ENCODE measurements at places on chromosomes 6 and 20.

DNA sequence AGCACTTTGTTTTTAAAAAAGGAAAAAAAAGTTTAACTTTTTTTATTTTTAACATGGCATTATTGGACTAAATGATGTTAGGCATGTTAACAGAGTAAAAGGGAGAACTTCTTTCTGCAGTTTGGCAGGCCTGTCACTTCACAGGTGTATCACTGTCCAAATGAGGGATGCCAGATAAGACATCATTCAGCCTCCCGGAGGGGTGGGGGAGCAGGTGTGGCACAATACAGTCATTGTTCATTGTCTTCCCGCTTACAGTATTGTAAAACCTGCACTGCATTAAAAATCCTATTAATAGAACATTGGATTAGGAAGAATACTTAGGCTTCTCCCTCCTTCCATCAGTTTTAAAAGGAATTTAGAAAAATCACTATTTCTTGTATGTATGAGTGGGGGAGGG is 80.7 kb downstream of the CARMIL1 start:
- DNase-seq = no peak

GRCh38 chr20:25398376-25399036 is 7.9 kb upstream of the ABHD12 start:
- no peak for DNase-seq

GRCh38 chr6:46381057-46381456 is 110.2 kb downstream of the RCAN2 start:
- peak; percentile 69 for DNase-seq

GRCh38 chr6:15499125-15499524 is 163.7 kb downstream of the DTNBP1 start:
- no peak for DNase-seq

GRCh38 chr6:108114841-108115597 is 40.5 kb upstream of the OSTM1 start:
- no peak for DNase-seq

- no peak for DNase-seq
Observed at GRCh38 chr6:125498606-125499005, 196.8 kb upstream of the HDDC2 start.

GRCh38 chr6:91482498-91482897 is 895.6 kb upstream of the MAP3K7 start:
- no peak for DNase-seq

GRCh38 chr6:12545619-12546409 is 170.8 kb upstream of the PHACTR1 start:
- DNase-seq = no peak

GRCh38 chr6:137492289-137493217 is 1.6 kb downstream of the OLIG3 start:
- DNase-seq = no peak

GRCh38 chr6:12973386-12973785 is 256.8 kb downstream of the PHACTR1 start:
- no peak for DNase-seq

- peak; percentile 78 for DNase-seq
Observed at GRCh38 chr20:19903168-19903811, 113.9 kb upstream of the NAA20 start.

- no peak for DNase-seq
Observed at GRCh38 chr20:63568986-63569949, 4.8 kb downstream of the HELZ2 start.

DNA sequence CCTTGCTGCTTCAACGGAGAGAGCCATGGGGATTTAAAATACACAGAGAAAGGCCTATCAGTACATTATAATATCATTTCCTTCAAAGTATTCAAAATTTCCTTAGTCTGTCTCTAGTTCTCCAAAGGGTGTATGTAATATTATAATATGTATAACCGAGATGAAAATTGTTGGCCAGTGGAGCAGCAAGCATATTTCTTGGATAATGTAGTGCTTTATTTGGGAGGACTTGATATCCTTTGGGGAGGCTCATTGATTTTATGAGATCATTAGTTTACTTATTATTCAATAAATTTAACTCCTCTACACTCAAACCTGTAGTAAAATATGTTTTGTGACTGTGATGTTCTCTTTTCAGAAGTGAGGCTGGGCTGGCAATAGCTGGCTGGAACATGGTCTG is 802.9 kb upstream of the FLRT3 start:
- no peak for DNase-seq

DNA sequence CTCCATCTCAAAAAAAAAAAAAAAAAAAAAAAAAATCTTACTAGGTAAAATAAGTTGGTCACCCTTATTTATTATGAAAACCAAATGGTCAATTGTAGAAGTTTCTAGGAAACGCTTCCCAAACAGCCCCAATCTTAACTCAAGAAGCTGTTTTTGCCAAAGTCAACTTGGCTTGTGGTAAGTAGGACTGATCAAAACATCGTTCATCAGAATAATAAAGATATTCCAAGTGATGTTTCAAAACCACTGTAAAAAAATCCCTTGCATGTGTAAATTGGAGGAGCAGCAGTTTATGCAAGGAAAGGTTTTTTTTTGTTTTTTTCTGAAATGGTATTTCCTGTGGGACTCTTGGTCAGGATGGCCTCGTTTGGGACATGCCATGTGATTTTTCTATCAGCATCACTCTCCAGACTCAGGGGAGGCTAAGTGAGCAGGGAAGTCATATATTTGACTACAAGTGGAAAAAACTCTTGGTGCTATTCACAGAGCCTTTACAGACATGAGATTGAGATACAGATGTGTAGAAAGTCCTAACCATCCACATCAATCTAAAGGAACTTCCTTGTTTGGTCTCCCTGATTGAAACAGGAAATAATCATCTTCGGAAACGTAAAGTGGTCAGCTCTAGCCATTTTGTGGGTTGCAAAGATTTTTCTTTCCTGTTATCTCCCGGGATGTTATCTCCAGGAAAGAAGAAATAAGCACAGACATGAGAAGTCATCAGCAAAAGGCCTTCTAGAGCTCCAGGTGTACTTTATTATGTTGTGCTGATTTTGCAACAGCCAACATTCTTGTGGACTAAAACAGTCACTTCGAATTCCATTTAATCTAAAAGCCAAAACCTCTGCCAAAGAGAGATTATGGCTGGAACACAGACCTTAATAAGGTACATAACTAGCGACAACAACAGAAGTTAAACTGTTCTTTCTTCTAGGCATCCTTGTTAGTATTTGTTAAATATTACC is 177.8 kb downstream of the EDN1 start:
- no peak for DNase-seq

- DNase-seq = no peak
Observed at GRCh38 chr6:134105940-134106339, 53.5 kb upstream of the SLC2A12 start.

DNA sequence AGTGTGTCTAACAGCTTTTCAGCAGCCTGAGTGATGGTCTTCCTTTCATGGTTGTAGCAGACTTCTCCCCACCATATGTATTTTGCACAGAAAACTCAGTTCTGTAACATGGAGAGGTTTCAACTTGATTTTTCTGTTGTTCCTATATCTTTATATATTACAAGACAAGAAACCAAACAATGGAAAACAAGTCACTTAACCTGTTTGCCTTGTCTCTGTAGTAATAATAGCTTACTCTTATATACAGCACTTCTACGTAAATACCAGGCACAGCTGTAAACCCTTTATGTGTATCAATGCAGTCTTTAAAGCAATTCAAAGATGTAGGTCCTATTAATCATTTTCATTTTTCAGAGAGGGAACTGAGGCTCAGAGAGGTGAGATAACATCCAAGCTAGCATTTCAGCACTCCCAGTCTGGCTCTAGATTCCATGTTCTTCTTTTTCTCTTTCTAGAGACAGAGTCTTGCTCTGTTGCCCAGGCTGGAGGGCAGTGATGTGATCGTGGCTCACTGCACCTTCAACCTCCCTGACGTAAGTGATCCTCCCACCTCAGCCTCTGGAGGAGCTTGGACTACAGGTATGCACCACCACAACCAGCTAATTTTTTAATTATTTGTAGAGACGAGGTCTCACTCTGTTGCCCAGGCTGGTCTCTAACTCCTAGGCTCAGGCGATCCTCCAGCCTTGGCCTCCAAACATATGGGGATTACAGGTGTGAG is 90.4 kb downstream of the DTNBP1 start:
- no peak for DNase-seq

GRCh38 chr6:118551063-118552053 is 3.3 kb downstream of the PLN start:
- peak; percentile 71 for DNase-seq

DNA sequence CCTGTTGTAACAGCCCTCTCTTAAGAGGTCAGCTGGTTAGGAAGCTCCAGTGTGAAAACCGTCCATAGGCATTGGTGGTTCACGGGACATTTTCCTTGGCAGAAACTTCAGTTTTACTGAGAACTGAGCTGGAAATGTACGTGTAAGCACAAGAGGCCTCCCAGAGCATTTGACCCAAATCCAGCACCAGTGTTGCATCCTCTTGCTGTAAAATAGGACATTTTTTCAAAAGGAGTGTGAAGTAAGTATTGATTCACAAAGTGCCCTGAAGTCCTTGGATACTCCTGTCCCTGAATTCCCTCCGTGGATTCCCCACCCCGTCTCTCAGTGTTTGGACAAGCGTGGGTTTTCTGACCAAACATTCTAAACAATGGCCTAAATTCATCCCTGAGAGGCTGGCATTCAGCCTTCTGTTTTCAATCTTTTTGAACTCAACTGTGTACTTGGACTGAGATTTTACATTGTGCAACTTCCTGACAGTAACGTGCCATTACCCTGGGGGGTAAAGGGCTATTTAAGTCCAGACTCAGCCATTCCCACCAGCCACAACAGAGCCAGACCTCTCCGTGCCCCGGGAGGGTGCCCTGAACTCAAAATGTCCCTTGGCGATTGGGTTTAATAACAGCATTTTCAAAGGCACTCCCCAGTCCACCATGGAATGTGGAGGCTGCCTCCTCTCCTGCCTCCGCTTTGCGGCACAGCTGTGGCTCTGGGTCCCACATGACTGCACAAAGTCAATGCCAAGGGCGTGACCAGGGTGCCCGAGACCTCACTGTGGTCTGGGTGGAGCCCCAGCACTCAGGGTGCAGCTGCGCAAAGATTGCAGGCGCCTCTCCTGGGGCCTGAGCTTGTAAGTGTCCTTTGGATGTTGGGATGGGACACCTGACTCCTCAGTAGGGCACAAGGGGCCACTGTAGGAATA is 92.7 kb upstream of the AFDN start:
- DNase-seq = no peak

DNA sequence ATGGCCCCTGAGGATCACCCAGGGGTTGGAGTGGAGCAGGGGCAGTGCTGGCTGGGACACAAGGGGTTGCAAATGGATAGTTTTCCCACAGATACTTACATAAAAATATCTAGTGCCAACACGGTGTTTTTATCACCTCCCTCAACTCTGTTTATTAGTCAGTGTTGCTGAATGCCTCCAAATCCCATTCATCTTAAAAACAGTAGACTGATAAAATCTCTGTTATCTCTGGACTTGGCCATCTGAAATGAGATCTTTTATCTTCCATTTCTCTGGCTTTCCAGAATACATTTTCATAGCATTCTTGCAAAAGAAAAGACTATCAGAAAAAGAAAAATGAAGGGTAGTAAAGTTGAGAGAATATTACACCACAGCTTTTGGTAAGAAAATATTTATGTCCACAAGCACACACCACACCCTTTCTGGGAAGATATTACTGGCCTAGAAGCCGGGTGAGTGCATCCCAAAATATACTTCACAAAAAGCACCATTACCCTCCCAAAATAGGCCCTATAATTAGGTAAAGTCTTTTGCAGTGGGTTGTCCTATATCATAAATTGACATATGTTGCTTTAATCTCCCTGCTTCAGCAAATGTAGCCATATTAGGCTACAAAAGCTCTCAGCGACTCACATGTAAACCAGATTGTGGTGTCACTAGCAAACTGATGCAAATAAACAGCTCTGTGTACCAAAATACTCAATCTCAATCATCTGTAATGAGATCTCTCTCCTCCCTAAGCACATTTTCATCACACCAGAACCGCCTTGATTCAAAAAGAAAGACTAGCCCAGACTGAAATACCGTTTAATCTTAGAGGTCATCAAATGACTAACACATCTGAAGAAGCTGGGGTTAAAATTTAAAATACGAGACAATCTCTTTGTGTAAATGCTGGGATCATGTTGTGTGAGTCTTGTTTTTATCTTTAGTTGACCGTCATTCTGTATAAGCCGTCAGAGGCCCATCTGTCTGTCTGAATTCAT is 96.7 kb downstream of the FYN start:
- DNase-seq = peak; percentile 84

DNA sequence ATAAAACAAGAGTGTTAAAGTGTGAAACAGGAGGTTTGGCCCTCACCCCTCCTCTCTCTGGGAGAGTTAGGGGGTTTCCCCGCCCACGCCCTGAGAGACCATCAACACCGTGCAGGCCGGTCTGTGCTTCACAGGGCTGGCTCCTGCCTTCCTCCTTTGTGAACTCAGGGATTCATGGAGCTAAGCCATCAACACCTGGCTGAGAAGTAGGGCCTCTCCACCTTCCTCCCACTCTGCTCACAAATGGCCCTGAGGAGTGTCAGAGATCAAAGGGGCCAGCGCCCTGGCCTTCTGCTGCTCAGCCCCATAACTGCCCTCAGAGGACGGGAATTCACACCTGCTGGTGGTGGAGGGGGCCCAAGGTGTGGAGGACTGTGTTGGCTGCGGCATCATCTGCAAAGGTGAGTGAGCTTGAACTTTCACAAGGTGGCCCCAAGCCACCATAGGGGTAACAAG is 88.6 kb downstream of the PSMB1 start:
- no peak for DNase-seq

GRCh38 chr20:43472671-43473380 is 15.1 kb downstream of the SRSF6 start:
- no peak for DNase-seq

- no peak for DNase-seq
Observed at GRCh38 chr6:118460958-118461470, 87.1 kb upstream of the PLN start.

DNA sequence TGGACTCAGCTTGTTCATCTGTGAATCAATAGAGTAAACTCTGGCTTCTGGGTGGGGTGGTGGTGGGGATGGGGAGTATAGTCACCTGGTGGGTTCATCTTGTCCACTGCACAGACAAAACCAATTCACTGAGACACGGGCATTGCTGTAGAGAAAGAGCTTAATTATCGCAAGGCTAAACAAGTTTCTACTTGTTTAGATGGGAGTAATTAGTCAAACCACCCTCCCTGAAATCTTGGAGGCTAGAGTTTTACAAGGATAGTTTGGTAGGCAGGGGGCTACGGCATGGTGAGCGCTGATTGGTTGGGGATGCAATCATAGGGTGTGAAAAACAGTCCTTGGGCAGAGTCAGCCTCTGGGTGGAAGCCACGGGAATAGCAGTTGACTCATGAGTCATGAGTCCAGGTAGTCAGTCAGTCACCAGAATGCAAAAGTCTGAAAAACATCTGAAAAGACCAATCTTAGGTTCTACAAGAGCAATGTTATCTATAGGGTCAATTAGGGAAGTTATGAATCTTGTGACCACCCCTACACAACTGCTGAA is 77.8 kb downstream of the STMND1 start:
- DNase-seq = no peak

DNA sequence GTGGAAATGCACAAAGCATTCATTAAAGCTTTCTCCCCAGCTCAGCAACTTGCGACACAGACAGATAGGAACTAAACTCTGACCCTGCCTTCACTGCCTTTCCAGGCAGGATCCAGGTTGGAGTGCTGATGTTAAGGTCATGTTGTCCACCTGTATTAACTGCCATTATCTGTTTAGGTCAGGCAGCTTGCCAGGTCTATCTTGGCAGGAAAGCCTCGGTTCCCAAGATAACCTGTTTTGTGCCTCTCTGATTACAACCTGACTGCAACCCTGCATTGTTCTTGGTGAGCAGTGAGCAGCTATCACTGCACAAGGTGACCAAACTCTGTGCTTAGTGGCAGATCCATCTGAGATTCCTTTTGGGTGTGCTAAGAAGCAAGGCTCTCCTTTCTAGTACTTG is 23.2 kb upstream of the ELOVL2 start:
- no peak for DNase-seq

GRCh38 chr6:37083243-37084138 is 78.0 kb downstream of the FGD2 start:
- no peak for DNase-seq

Measured in Karpas-422 (cell line).